ENCODE measurements at places on chromosomes 12 and 14. TPM values are rescaled to one million over a fixed set of nuclear protein-coding genes. Genes with fewer than 3 reads are reported as not detected.

Gene RPS6KL1
- 0.50 TPM for total RNA-seq

Gene VEZT
- total RNA-seq = 64.2 TPM

Gene KCNC2
- total RNA-seq = not detected

Gene PCBP2
- total RNA-seq = 686 TPM

Gene ESR2
- total RNA-seq = not detected

Gene CCDC198
- 4.0 TPM for total RNA-seq

Gene C3AR1
- total RNA-seq = not detected

Gene LRR1
- 46.7 TPM for total RNA-seq

Gene HOXC6
- total RNA-seq = 4.6 TPM

Gene HDAC7
- total RNA-seq = 53.2 TPM

Gene GLIPR1L1
- not detected for total RNA-seq

Gene PTPRQ
- total RNA-seq = 0.03 TPM

Gene AHSA1
- total RNA-seq = 267 TPM

Gene ZC3H10
- 3.8 TPM for total RNA-seq

Data from A549 treated with CpdA at 1 μM for 4 hours (cell line).